GM19239 (cell line): ENCODE measurements at places on chromosomes 16 and 17.

- DNase-seq: no peak
Observed at GRCh38 chr16:47519996-47520679, 59.0 kb downstream of the PHKB start.

DNA sequence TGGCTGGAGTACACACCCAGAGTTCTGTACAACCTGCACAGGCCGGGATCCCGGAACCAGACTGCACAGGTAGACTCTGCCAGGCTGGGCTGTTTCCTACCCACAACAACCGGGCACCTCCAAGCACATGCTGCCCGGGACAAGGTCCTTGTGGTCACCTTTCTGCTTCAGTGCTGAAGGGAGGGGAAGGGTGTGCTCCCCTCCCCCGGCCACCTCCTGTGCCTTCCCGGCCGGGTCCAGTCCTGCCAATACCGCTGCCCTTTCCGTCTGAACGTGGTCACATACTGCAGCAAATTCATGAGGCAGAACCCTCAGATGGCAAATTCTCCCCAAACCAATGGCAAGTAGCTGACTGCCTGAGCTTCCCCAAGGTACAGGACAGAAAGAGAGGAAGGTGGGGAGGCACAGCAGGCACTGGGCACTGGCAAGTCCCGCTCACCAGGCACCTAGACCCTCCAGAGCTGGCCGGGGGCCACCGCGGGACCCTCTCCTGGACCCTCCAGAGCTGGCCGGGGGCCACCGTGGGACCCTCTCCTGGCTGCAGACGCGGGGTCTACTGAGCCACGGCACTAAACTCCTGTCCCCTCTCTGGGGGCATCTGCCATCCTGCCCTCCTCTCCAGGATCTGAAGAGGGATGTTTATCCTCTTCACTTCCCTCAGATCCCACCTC is 22.8 kb downstream of the SLC43A2 start:
- no peak for DNase-seq

GRCh38 chr16:7646821-7647500 is 314.3 kb downstream of the RBFOX1 start:
- DNase-seq: no peak

DNA sequence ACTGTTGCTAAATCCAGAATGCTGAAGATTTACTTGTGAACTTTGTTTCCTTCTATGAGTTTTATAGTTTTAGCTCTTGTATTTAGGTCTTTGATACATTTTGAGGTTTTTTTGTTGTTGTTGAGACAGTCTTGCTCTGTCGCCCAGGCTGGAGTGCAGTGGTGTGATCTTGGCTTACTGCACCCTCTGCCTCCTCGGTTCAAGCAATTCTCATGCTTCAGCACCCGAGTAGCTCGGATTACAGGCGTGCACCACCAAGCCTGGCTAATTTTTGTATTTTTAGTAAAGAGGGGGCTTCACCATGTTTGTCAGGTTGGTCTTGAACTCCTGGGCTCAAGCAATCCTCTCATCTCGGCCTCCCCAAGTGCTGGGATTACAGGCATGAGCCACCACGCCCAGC is 14.4 kb downstream of the TENT4B start:
- no peak for DNase-seq

GRCh38 chr17:71926746-71927398 is 193.9 kb upstream of the SOX9 start:
- DNase-seq: no peak

DNA sequence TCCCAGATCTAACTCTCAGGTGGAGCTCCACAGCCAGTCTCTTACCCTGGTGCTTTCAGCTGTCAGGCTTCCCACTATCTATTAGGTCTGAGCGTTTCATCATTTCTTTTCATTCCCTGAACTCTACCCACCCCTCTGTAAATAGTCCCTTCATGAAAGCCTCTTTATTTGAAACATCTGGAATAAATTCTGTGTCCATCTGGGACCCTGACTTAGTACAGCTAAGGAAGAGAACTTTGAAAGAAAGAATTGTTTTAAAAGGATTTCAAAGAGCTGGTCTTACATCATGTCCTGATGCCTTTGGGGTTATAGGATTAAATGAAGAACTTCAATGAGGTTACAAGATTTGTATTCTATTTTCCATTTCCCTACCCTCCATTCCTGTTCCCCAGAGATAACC is 388.5 kb upstream of the CA10 start:
- DNase-seq: no peak

DNA sequence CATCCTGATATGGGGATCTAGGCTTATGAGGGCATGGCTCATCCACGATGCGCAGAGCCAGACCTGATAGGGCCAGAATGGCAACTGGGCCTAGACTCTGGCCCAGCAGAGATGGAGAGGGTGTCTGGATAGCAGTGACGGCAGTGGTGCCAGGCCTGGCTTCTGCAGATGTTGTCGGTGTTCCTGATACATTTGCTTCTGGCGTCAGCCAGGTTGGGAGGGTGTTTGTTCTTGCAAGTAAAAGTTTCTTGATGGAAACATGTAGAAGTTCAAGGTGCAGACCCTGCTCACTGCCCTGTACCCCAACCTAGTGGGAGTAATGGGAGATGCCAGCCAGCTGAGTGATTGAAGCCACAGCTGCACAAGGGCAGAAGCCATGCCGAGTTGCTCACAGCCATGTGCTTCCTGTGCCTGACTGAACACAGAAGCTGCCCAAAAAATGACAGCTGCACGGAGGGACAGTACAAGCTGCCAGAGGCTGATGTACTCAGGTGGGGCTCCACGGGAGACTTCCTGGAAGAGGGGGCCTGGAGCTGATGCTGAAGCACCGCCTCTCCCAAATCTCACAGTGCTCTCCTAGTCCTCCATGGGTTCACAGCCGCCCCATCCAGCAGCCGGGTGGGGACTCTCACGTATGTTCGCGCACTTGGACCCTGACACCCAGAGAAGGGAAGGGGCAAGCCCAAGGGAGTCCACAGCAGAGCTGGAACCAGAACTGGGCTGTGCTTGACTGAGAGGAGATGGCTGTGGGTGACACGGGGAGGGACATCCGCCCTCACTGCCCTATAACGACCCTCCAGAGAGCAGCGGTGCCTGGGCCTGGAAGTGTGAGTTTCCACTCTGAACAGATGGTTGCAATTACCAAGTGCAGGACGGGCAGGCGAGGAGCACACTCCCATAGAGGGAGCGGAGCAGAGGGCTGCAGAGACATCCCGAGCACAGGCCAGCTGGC is 78.7 kb downstream of the N4BP1 start:
- DNase-seq: no peak

- no peak for DNase-seq
Observed at GRCh38 chr17:12247761-12248160, 227.1 kb downstream of the MAP2K4 start.

GRCh38 chr17:49015924-49016774 is 19.0 kb downstream of the IGF2BP1 start:
- no peak for DNase-seq

DNA sequence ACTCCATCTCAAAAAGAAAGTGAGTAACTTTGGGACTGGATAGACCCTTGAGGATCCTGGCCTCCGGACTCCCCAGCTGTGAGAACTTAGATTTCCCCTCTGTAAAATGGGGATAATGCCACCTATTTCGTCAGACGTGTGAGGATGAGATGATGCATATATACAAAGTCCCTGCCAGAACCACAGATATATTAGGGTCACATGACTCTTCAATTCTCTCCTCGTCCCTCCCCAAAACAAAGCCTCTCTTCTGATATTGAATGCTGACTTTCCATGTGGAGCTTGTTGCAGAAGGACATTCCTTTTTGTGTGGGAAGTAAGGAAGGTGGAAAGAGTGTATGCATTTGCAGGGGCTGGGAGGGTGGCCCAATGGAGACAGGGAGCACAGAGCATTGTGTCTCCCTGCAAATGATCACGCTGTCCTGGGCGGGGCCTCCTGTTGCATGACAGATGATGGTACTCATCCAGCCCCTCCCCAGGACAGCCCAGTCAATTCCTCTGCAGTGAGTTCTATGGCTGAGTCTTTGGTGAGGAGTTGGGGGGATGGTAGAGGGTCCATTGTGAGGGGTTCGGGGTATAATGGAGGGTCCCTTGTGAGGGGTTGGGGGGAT is 35.1 kb upstream of the MGAT5B start:
- DNase-seq: no peak

DNA sequence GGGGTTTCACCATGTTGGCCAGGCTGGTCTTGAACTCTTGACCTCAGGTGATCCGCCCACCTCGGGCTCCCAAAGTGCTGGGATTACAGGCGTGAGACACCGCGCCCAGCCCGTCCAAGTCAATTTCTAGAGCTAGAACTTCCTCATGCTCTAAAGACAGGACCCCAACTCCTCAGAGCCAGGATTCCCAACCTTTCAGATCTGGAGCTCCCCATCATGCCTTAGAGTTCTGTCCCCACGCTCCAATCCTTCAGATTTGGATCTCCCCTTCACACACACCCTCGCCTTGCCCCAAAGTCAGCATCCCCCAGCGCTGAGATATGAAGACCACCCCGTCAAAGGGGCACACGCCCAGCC is 448 bp downstream of the KCTD19 start:
- DNase-seq: no peak

DNA sequence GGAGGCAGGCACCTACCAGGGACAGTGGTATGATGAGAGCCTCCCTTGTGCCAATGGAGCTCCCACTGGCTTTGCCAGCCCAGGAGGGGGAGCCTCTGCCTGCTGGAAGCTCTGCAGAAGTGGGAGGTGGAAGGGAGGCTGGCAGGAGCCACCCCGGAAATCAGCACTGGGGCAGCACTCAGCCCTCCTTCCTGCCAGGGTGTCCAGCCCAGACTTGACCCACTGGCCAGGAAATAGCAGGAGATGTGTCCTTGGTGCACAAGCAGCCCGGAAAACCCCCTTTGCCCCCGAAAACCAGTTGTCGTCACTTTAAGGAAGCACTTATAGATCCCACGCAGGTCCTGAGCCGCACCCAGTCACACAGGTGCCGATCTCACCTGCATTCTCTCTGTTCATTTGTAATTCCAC is 49.3 kb upstream of the CACNG4 start:
- DNase-seq: no peak

DNA sequence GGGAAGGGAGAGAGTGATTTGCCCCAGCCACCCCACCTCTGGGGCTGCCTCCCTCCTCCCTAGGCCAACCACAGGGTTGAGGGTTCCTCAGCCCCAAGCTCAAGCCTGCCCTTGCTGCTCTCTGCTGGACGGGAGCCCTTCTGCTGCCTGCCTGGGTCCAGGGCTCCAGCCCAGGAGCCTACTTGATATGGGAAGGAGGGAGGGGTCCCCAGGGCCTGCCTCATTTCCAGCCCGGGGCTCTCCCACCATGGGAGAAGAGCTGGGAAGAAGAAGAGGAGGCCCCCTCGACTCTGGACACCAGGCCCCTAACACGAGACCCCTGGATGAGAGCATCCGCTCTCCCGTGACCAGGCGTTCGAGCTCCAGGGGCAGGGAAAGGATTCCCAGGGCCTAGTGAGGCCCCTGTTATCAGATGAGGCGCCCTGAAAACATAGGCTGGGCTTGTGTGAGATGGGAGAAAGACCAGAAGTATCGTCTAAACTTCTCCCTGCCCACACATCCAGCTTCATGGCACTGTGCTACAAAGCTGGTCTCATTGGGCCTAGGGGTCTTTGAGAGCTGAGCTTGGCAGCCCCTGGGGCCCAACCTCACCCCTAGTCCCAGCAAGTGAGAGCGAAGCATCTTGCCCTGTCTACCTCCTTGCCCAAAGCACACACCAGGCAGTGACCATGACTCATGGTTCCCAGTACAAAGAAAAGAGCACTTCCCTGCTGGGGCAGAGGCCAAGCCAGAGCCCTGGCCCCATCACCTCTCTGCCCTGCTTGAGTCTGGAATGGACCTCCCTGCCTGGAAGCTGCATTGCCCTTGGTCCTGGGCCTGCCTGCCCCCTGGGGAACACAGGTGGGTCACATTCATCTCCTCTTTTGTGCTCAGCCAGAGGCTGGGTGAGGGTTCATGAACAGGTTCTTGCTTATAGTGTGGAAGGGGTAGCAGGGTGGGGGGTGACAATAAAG is 987 bp downstream of the SLC16A5 start:
- DNase-seq: no peak

GRCh38 chr17:59494757-59495368 is 70.5 kb upstream of the DHX40 start:
- no peak for DNase-seq

DNA sequence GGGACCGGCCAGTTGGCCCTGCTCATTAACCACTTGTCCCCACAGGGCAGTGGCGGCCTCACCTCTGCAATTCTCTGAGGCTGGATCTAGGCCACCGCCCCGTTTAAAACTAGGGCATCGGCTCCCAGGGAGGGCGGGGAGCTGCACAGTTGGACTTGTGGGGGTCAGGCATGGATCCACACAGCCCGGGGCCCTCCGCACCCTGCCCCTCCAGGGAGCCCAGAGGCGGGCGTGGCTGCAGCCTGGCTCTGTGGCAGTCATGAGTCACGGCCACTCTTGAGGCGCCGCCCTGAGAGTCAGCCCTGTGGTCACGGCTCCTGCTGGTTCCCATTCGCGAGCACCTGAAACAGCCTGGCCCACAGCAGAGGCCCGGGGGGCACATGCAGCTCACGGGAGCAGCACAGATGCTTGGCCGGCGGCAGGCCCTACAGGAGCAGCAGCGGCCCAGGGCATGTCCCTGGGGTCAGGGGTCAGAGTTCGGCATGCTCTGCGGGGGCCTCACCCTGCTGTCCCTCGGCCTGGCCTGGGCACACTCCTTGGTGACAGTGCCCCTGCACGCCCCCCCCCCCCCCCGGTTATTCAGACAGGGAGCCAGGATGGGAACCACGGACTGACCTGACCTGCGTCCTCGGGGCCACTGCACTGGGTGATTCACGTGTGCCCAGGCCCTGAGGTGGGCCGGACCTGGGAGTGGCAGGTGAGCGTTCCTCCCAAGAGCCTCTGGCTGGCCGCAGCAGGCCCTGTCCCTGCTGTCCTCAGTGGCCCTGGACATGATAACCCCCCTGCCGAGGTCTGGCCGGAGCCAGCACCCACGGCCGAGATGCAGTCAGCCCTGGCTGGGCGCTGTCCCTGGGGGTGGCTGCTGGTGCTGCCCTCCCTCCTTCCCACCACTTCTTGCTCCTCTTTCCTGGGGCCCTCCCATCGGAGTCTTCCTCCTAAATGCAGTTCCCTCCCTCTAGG is 8.2 kb downstream of the CAPN15 start:
- DNase-seq: no peak

GRCh38 chr17:81577278-81578000 is 25.3 kb upstream of the FAAP100 start:
- DNase-seq: no peak

DNA sequence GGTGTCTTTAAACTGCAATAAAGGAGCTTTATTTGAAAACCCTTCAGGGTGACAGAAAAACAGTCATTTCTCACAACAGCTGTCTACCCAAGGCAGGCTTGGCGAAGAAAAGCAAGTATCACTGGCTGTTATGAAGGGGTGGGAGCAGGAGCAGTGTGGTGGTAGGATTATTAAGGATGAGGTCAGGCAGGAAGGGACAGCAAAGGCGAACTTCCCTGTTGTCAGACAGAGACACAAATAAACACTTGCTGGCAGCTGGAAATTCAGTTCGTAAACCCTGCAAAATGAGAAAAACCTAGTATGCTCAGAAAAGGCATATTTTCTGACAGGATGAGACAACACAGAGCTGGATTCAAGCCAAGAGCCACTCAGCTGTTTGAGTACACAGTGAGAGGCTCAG is 416.3 kb upstream of the CDH5 start:
- no peak for DNase-seq

- DNase-seq: no peak
Observed at GRCh38 chr16:49852279-49852678, 3.6 kb downstream of the ZNF423 start.

GRCh38 chr17:59331929-59332748 is 684 bp downstream of the YPEL2 start:
- DNase-seq: peak; percentile 29
